ENCODE measurements at places on chromosomes 5 and 9. TPM values are rescaled to one million over a fixed set of nuclear protein-coding genes. Genes with fewer than 3 reads are reported as not detected.
A peak's percentile ranks its signal among the peaks of the same experiment; 100 is the strongest.

- H3K4me3 ChIP-seq = no peak overlapping the region
- peak; percentile 40 for DNase-seq
- H3K27me3 ChIP-seq = no peaks in the 10 kb centered on the region
- no peaks in the 10 kb centered on the region for H3K36me3 ChIP-seq
- no peak overlapping the region for H3K27ac ChIP-seq
Measured at GRCh38 chr5:76788362-76788761, 30.5 kb upstream of the F2RL1 start.

GRCh38 chr5:72622170-72622760 is 115.1 kb upstream of the ZNF366 start:
- H3K27me3 ChIP-seq = no peaks in the 10 kb centered on the region
- no peak overlapping the region for H3K27ac ChIP-seq
- H3K4me3 ChIP-seq = no peak overlapping the region
- H3K36me3 ChIP-seq = no peaks in the 10 kb centered on the region
- no peak for DNase-seq
- H3K4me1 ChIP-seq = peaks cover 3% of the 10 kb centered on the region

DNA sequence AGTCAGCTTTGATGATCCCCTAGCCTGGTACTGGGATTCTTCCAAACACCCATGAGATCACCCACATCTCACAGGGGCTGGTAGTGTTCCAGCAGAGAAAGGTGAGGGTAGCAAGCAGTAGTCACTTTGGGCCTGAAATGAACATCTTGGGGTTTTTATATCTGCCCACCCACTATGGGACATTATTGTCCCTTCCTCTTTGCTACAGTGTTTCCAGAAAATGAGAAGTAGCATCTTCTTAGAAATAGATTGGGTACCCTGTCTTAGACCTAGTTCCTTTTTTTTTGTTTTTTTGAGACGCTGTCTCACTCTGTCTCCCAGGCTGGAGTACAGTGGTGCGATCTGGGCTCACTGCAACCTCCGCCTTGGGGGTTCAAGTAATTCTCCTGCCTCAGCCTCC is 249.2 kb upstream of the ANKRD55 start:
- H3K4me1 ChIP-seq = peaks cover 35% of the 10 kb centered on the region
- no peak for DNase-seq
- no peak overlapping the region for H3K4me3 ChIP-seq
- no peak overlapping the region for H3K27ac ChIP-seq

The GAPT gene
- total RNA-seq = 5.1 TPM

- H3K4me3 ChIP-seq = no peak overlapping the region
- no peak overlapping the region for H3K27ac ChIP-seq
- no peaks in the 10 kb centered on the region for H3K36me3 ChIP-seq
- peaks cover 17% of the 10 kb centered on the region for H3K4me1 ChIP-seq
- no peaks in the 10 kb centered on the region for H3K27me3 ChIP-seq
Measured at GRCh38 chr9:136693490-136694162, 6.4 kb upstream of the AGPAT2 start.

GRCh38 chr9:137953683-137954438 is 76.3 kb downstream of the CACNA1B start:
- H3K27me3 ChIP-seq = peaks cover 4% of the 10 kb centered on the region
- H3K4me3 ChIP-seq = no peak overlapping the region
- no peaks in the 10 kb centered on the region for H3K36me3 ChIP-seq
- DNase-seq = no peak
- H3K4me1 ChIP-seq = no peaks in the 10 kb centered on the region

DNA sequence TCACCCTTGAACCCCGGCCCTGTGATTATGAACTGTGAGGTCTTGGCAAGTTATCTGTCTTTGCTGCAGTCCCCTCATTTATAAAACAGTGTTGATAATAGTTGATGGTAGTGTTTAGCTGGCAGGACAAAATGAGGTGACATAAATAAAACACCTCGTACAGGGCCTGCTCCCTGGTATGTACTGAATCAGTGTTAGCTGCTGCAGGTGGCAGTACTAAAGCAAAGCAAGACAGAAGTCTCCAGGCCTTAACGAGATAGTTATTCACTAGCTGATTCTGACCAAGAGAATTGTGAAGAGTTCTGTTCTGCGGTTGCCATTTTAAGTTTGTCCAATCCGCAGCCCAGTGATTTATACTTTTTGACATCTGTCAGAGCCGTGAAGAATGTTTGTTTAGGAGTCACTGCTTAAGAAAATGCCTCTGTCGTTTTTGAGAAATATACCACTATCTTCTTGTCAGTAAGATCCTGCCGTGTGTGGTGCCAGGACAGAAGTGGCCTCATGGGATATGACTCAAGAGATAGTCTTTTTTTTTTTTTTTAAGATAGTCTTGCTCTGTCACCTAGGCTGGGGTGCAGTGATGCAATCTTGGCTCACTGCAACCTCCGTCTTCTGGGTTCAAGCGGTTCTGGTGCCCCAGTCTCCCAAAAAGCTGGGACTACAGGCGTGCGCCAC is 75.9 kb downstream of the KDM4C start:
- no peaks in the 10 kb centered on the region for H3K36me3 ChIP-seq
- H3K4me1 ChIP-seq = no peaks in the 10 kb centered on the region
- H3K27me3 ChIP-seq = no peaks in the 10 kb centered on the region
- H3K4me3 ChIP-seq = no peak overlapping the region

The IQGAP2 gene
- total RNA-seq = 33.6 TPM

- DNase-seq = no peak
- H3K27me3 ChIP-seq = no peaks in the 10 kb centered on the region
- H3K27ac ChIP-seq = no peak overlapping the region
- no peaks in the 10 kb centered on the region for H3K4me1 ChIP-seq
Measured at GRCh38 chr5:149348518-149348917, 3.2 kb downstream of the GRPEL2 start.

DNA sequence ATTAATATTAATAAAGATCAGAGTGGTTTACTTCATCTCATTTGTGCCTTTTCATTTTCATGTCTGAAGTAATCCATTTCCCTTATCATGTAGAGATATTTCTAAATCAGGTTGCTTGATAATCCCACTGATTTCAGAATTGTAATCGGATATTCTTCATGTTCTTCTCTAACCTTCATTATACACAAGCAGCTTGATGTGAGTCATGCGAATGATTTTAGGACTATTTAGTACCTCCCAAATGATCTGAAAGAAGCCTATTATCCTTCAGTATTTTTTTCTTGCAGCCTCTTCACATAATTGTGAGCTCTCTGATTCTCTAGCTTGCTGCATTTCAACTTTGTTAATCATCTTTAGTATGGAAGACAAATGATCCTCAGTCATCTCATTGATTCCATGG is 182.0 kb downstream of the GIN1 start:
- H3K27ac ChIP-seq = no peak overlapping the region
- no peaks in the 10 kb centered on the region for H3K27me3 ChIP-seq
- peaks cover 10% of the 10 kb centered on the region for H3K4me1 ChIP-seq
- no peak overlapping the region for H3K4me3 ChIP-seq
- no peak for DNase-seq

The DELE1 gene
- 89.1 TPM for total RNA-seq

The CDH9 gene
- not detected for total RNA-seq

DNA sequence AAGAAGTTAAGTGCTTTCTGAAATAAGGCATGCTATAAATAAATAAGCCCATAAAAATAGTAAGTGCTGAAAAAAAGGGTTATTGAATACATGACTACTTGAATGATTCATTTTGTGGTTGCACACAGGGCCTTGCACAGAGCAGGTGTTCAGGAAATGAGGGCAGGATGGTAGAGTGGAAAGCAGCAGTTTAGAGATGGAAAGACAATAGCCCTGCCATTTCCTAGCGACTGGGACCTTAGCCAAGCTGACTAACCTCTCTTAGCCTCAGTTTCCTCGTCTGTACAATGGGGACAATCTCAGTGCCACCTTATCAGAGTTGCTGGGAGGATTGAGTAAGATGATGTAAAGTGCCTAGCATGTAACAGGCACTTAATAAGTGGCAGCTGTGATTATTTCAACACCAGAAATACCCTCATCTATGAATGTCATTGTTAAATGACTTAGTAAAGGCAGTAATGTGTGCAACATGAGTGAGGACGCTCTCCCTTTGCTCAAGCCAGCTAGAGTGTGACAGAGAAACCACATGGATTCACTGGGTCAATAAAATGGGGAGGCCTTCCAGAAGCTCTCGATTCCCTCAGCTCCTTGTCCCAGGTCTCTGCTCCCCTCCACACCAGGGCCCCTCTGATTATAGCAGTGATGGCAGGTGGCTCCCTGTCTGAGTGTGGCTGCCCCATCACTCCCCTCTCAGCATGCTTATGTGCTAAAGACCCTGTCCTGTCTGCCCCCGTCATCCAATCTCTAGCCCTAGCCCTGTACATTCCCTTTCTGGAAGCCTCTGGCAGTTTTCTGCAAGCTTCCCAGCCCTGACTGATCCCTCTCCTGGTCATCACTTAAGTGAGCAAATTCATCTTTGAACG is 16.0 kb upstream of the PHF19 start:
- no peaks in the 10 kb centered on the region for H3K27me3 ChIP-seq
- peak overlapping the region; percentile 0 for H3K27ac ChIP-seq
- H3K4me3 ChIP-seq = no peak overlapping the region
- DNase-seq = no peak

- H3K4me3 ChIP-seq = no peak overlapping the region
- no peaks in the 10 kb centered on the region for H3K36me3 ChIP-seq
- no peak for DNase-seq
Measured at GRCh38 chr5:37086466-37087173, 162.6 kb downstream of the CPLANE1 start.

GRCh38 chr5:73153513-73153912 is 19.5 kb upstream of the TMEM174 start:
- H3K4me1 ChIP-seq = no peaks in the 10 kb centered on the region
- no peak overlapping the region for H3K4me3 ChIP-seq
- no peaks in the 10 kb centered on the region for H3K27me3 ChIP-seq
- no peak overlapping the region for H3K27ac ChIP-seq
- DNase-seq = no peak
- H3K36me3 ChIP-seq = no peaks in the 10 kb centered on the region

GRCh38 chr5:43627028-43627427 is 24.0 kb downstream of the NNT start:
- H3K4me1 ChIP-seq = no peaks in the 10 kb centered on the region
- no peak overlapping the region for H3K27ac ChIP-seq
- no peaks in the 10 kb centered on the region for H3K36me3 ChIP-seq
- H3K4me3 ChIP-seq = no peak overlapping the region

DNA sequence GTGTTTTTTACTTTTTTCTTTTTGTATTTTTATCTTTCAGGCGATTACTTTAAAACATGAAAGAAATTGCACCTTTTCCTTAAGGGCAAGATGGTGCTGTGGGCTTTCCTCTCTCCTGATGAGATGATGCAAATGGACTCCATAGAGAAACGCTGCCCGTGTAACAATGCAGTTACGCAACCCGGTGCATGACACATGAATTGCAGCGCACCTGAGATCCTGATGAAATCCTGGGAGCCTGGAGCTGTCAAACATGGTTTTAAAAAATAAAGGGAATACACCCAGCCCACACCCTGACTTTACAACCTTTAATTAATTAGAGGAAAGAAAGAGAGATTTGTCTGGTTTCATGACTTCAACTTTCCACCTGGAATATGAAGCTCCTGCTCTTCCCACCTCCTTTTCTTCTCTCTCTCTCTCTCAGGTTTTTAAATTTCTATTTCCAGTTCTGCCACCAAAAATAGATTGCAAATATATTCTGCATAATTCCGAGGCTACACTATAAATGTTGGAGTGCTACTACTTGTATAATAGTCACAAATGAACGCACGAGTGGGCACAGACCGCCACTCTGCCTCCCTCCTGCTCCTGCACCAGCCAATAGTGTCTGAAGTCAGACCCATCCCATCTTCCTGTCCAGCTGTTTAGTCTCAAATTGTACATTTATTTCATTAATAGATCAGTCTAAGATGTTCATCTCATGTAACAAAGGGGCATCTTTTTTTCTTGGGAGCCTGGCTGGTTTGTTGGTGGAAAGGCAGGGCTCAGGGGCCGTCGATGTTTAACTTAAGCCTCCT is 179.1 kb downstream of the AUH start:
- no peak overlapping the region for H3K4me3 ChIP-seq
- no peak for DNase-seq
- no peaks in the 10 kb centered on the region for H3K27me3 ChIP-seq
- H3K27ac ChIP-seq = no peak overlapping the region
- no peaks in the 10 kb centered on the region for H3K36me3 ChIP-seq
- H3K4me1 ChIP-seq = peaks cover 5% of the 10 kb centered on the region

The IFNB1 gene
- not detected for total RNA-seq

- H3K4me3 ChIP-seq = no peak overlapping the region
- H3K4me1 ChIP-seq = peaks cover 7% of the 10 kb centered on the region
- H3K27ac ChIP-seq = no peak overlapping the region
- H3K27me3 ChIP-seq = no peaks in the 10 kb centered on the region
- peaks cover 5% of the 10 kb centered on the region for H3K36me3 ChIP-seq
Measured at GRCh38 chr5:72209147-72210115, 102.2 kb downstream of the MAP1B start.

The FBLL1 gene
- 1.1 TPM for total RNA-seq

GRCh38 chr5:149414405-149415065 is 35.4 kb upstream of the IL17B start:
- peaks cover 9% of the 10 kb centered on the region for H3K36me3 ChIP-seq
- no peak overlapping the region for H3K4me3 ChIP-seq

- no peaks in the 10 kb centered on the region for H3K27me3 ChIP-seq
- H3K27ac ChIP-seq = no peak overlapping the region
- H3K36me3 ChIP-seq = no peaks in the 10 kb centered on the region
- H3K4me1 ChIP-seq = no peaks in the 10 kb centered on the region
- DNase-seq = no peak
- H3K4me3 ChIP-seq = no peak overlapping the region
Measured at GRCh38 chr9:75019654-75020053, 8.4 kb downstream of the CARNMT1 start.

The CDX1 gene
- 0.25 TPM for total RNA-seq

GRCh38 chr9:801399-802071 is 40.0 kb upstream of the DMRT1 start:
- no peaks in the 10 kb centered on the region for H3K36me3 ChIP-seq
- no peak for DNase-seq
- H3K27ac ChIP-seq = no peak overlapping the region
- no peak overlapping the region for H3K4me3 ChIP-seq

The SLC36A2 gene
- not detected for total RNA-seq

GRCh38 chr5:93874491-93874890 is 133.1 kb upstream of the POU5F2 start:
- no peaks in the 10 kb centered on the region for H3K4me1 ChIP-seq
- no peaks in the 10 kb centered on the region for H3K36me3 ChIP-seq
- H3K4me3 ChIP-seq = no peak overlapping the region
- H3K27ac ChIP-seq = no peak overlapping the region
- H3K27me3 ChIP-seq = no peaks in the 10 kb centered on the region
- no peak for DNase-seq

The ADAMTS16 gene
- total RNA-seq = 0.97 TPM

GRCh38 chr9:126723807-126724172 is 81.0 kb upstream of the ZBTB43 start:
- H3K27ac ChIP-seq = no peak overlapping the region
- peak; percentile 38 for DNase-seq
- H3K27me3 ChIP-seq = peaks cover 22% of the 10 kb centered on the region
- no peaks in the 10 kb centered on the region for H3K36me3 ChIP-seq
- H3K4me3 ChIP-seq = no peak overlapping the region
- peaks cover 16% of the 10 kb centered on the region for H3K4me1 ChIP-seq

Measured in lung (tissue), 17 donors.